Kidney tubule cell (primary cell): ENCODE measurements at places on chromosomes 11 and 22.

GRCh38 chr22:50665738-50666137 lies 6.9 kb upstream of the SHANK3 start:
- no peak for DNase-seq

DNA sequence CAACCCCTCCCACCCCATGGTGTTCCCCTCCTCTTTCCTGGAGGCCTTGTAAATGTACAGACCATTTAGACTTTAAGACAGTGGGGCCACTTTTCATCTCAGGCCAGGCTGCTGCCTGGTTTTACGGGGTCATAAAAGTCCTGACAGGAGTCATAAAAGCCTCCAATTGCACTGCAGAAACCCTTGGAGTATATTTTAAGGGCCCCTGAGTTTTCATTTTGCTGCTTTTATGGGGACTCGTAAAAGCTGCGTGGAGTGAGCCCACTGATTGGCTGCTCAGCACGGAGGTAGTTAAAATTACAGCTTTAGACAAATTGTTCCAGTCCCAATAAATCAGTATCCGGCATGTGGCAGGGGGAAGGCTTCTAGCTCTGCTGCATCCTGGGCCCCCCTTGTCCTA lies 627.6 kb downstream of the NTM start:
- DNase-seq, result no peak

DNA sequence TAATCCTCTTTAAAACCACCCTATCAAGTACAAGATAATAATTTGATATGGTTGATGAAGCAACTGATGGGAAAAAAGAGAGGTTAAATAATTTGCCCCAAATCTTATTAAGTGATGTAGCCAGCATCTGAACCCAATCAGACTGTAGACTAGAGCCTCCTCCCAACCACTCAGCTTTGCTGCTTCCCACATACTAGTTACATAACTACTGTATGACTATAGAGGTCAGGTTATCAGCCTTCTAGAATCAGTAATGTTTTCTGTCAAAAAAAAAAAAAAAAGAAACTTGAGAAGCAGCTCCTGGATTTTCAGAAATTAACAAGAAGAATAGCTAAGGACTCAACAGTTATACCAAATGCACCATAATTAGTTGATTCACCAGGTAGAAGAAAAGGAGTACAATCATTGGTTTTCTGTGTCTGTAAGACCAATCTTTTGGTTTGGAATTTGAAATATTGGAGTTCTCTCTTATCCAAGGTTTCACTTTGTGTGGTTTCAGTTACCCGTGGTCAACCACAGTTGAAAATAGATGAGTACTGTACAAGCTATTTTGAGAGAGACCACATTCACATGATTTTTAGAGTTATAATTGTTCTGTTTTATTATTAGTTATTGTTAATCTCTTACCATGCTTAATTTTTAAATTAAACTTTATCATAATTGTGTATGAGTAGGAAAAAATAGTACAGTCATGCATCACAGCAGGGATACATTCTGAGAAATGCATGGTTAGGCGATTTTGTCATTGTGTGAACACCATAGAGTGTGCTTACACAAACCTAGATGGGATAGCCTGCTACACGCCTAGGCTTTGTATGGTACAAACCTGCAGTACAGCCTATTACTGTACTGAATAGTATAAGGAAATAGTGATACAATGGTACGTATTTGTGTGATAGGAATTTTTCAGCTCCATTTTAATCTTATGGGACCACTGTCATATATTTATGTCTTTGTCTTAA lies 72.2 kb downstream of the PDHX start:
- peak; percentile 62 for DNase-seq

GRCh38 chr11:94835594-94835927 lies 67.4 kb downstream of the AMOTL1 start:
- DNase-seq, result no peak

DNA sequence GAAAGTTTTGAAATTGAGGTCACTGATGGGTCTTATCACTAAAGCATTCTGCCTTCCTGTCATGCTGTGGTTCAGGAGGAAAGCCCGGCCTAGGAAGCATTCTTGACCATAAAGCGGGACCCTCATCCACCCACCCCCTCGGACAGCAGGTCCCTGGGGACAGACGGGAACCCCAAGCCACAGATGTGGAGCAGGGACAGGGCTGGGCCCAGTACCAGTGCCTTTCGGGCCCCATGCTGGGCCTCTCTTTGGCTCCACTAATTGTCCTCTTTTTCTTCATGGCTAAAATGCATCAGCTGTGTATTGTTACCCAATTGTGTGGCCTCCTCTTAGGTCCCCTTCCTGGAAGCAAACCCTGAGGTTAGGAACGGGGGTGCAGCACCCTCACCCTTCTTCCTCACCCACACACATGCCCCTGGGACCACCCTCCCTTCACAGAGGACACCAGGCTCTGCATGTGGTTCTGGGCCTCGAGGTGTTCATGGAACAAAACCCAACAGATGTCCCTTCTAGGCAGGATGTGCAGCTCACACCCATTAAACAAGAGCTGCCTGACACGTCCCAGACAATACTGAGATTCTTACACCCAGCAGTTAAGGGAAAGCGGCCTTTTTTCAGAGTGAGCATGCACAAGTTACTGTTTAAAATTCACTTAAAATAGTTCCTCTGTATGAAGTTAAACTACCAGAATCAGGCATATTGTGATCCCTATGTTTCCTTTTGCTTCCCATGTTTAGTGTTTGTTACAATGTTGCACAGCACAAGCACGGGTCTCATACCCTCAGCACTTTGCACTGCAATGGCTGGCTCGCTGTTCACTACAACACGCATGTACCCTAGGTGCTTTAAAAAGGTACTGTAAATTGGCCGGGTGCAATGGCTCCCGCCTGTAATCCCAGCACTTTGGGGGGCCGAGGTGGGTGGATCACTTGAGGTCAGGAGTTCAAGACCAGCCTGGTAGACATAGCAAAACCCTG lies 807.6 kb downstream of the BRD1 start:
- no peak for DNase-seq

DNA sequence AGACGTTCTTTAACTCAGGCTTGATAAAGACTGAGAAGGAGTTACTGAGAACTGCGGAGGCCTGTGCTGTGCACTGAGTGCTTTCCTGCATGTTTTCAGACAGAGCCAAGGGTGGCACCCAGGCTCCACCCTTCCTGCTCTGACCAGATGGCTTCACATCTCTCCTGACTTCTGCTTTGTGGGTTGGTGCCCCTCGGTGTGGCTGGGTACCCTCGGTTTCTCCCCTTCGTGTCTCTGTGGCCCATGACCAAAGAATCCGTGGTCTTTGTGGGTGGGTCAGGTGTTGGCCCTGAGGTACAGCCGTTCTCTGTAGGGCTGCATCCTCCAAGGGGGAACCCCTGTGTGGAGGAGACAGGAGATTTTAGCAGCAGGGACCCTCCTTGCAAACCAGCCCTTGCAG lies 34.3 kb downstream of the GRIK4 start:
- DNase-seq, result no peak

GRCh38 chr11:100970283-100971164 lies 159.1 kb downstream of the PGR start:
- DNase-seq, result no peak

GRCh38 chr11:31651208-31651607 lies 141.6 kb downstream of the ELP4 start:
- DNase-seq, result peak; percentile 32

DNA sequence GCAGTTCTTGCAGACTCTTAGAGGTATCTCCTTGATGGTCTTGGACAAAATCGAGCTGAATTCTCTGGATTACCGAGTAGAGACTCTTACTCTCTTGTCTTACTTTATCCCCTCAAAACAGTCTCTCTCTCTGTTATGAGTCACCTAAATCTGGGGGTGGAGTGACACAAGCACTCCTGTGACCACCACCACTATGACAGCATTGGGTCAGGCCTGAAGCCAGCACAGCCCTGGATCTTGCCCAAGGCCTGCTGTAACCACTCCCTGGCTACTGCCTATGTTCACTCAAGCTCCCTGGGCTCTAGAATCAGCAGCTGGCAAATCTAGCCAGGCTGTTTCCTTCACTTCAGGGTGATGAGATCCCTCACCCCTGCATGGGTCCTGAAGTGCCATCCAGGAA lies 662.5 kb downstream of the LUZP2 start:
- DNase-seq, result no peak

GRCh38 chr22:23793326-23793725 lies 6.6 kb downstream of the SMARCB1 start:
- DNase-seq, result no peak

- no peak for DNase-seq
Observed at GRCh38 chr11:118872403-118872821, 11.3 kb upstream of the CXCR5 start.

DNA sequence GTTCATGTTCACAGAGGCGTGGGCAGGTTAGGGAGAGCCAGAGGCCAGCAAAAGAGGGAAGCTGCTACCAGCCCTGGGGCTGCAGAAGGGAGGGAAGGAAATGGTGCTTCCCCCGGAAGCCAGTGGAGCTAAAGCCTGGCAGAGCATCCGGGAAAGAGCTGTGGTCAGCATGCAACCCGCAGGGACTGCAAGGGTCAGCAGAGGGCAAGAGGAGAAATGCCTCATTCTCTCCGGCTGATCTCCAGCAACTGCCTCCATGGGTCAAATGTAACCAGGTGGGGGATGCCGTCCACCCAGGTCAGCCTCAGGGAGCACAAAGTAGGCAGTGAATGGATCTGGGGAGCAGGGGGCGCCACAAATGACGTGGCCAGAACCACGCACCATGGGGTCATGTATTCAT lies 36.9 kb upstream of the PRR5 start:
- DNase-seq, result peak; percentile 37

DNA sequence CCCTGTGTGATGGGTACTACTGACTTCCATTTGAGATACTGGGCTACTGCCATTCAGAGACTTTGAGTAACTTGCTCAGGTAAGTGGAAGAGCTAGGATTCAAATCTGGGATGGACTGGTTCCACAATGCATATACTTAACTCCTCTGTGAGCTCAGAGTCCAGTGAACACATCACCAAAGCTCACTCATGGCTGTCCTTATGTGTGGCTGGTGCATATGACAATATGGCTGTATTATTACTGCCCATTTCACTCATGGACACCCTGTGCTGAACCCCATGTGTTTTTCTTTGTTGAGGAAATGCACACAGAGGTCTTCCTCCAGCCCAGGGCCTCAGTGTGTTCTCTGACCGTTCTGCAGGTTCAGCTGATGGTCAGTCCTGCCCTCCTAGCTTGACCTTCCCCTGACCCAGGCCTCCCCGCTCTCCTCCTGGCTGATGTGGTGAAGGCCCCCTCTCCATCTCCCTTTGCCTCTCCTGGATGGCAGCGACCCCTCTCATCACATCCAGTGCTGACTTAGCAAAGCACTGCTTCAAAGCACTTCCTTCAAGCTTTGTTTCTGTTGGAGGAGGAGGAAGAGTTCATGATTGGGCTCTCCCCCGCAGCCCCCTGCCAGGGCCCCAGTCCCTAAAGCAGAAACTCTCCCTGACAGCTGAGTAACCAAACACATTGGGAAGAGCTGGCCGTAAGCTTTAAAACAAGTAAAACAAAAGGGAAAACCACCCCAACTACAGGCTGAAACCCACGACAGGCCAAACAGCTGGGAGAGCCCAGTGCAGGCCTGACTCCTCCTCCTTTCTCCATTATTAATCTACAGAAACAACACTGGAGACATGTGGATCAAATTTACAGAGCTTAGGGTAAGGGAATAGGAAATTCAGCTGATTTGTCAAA lies 101.2 kb downstream of the NAT10 start:
- DNase-seq, result no peak

DNA sequence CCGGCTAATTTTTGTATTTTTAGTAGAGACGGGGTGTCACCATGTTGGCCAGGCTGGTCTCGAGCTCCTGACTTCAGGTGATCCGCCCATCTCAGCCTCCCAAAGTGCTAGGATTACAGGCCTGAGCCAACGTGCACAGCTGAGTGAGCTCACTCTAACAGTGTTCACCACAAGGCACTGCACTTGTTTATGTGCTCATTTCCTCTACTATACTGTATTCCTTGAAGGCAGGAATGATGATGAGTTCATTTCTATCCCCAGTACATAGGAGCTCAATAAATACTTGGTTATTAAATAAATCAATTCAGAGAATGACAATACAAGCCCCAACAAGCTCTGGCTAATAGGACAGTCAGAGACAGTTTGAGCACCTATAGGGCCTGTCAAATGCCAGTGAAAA lies 29.1 kb downstream of the ALG8 start:
- no peak for DNase-seq

- DNase-seq, result no peak
Observed at GRCh38 chr22:17235149-17235655, 16.0 kb upstream of the ADA2 start.

- no peak for DNase-seq
Observed at GRCh38 chr11:117431436-117431835, 103.8 kb downstream of the CEP164 start.

DNA sequence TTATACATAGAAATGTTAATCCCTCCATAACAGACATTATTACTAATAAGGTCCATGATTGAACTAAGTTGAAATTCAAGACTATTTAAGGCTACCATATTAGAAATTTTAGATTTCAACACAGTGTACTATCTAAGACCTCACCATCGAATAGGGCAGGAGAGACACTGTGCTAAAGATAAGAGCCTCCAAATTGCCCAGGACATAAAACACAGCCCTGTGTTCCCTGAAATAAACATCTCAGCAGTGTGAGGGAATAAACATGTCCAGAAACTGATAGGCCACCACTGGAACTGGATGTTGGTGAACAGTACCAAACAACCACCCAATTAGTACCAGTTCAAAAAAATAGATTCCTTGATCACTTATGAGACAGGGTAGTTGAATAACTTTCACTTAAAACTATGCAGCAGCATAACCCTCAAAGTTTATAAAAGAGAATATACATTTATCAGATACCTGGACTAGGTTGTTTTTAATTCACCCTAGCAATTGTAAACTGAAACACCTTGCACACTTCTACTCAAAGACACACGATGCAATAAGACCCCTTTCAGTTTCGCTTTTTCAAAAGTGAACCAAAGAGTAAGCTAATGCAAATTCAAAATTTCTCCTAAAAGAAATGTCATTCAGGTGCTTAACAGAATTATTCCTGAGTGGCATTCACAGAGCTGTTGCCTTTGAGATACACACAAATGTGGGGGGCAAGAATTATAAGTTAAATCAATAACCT lies 34.3 kb downstream of the USP28 start:
- no peak for DNase-seq

- no peak for DNase-seq
Observed at GRCh38 chr11:111393096-111393495, 14.0 kb upstream of the POU2AF1 start.

DNA sequence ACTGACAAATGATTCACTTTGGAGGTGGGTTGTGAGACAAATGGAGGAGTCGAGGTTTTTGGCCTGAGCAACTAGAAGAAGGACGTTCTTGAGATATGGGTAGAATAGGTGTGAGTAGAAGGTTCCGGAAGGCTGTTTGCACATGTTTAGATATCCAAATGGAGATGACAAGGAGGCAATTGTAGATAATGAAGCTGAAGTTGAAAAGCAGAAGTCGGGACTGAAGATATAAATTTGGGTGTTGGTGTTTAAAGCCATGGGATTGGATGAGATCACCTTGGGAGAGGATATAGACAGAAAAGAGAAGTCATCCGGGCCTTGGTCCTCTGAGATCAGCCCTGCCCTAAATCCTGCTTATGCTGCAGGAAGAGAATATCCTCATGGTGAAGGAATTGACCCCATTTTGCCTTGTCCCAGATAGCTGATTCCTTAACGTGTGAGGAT lies 75.5 kb upstream of the CD44 start:
- no peak for DNase-seq

- DNase-seq, result no peak
Observed at GRCh38 chr11:1728931-1729691, 21.3 kb downstream of the IFITM10 start.
